ENCODE measurements at places on chromosomes 16 and 17.

- no peak for ATAC-seq
These were observed 247.8 kb upstream of the ERCC4 start for GRCh38 chr16:13672196-13672595.

DNA sequence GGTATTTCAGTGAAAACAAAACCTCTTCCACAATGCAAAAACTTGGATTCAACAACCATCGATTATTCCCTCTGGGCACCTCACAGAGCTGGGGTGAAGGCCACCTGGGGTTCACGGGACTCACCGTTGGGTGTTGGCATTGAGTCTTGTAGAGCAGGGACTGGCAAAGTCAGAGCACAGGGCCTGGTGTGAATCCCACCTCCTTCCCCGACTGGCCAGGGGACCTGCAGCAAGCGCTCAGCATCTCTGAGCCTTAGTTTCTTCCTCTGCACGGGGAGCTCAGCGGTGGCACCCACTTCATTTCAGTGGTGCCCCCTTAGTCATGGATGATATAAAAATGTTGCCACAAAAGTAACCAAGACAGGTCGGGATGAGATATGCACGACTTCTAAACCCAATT, 100.4 kb downstream of the METRNL start:
- no peak for ATAC-seq

- no peak for ATAC-seq
These were observed 615.1 kb downstream of the CDH8 start for GRCh38 chr16:61421111-61421510.

GRCh38 chr16:73253922-73254480, 206.1 kb upstream of the ZFHX3 start:
- ATAC-seq, result no peak

DNA sequence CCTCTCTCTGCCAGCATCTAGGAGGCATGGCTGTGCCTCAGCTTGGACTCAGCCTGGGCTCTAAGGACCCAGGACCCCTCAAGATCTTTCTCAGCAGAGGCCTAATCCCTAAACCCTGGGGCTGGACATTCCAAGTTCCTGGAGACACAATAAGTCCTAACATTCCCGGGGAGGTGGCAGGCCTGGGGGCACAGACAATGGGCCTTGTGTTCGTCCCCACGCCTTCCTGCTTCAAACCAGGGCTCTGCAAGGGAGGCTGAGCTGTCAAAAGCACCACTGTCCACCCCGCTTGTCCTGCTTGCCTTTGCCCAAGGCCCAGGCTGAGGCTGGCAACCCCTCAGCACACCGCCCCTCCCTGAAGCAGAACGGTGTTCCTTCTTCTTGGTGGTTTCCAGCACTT, 13.7 kb downstream of the SDK2 start:
- no peak for ATAC-seq

DNA sequence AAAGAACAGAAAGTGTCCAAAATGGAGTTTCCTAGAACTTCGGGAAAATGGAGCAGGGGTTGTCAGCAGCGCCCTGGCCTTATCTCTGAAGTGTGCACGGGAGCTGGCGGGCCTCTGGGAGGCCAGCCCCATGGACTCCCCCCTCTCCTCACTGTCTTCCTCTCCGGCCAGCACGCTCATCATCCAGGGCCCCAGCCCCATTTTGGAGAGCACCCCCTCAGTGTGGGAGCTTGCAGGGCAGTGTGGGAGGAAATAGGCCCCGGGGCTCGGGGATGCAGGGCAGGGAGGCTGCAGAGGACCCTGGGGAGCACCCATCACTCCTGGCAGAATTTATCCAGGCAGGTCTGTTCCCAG, 4.9 kb upstream of the PABPN1L start:
- peak; percentile 32 for ATAC-seq

DNA sequence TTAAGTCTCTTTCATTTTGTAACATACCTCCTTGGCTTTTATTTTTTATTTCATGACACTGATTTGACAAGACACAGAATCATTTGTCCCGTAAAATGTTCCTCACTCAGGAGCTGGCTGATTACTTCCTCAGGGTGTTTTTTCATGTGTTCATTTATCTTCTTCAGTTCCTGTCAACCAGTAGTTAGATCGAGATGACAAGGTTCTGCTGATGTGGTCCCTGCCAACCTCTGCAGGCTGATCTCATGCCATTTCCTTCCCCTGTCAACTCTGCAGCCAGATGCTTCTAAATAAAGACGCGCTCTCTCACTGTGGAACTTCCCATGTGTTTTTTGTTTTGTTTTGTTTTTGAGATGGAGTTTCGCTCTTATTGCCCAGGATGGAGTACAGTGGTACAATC, 8.1 kb upstream of the CXCL16 start:
- ATAC-seq, result peak; percentile 59

Measured in SK-N-SH treated with all-trans-retinoic acid at 6 μM for 48 hours (cell line).